ENCODE measurements at places on chromosomes 6 and 20.

DNA sequence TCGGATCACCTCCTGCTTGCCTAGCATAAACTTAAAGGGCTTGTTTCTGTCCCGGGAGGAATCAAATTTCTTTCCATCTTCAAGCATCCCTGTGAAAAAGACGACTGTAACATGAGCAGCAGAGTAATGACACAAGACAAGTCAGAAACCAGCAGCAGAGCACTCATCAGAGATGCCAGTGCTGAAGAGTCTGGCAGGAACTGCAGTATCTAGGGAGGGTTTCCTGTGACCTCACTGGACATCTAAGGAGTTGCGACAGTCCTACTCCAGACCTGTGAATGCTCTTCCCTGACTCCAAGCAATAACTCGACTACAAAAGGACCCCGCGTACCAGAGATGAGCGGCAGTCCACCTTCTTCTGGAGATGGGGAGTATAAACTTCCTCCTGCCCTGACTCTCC, 17.3 kb downstream of the FKBP1A start:
- DNase-seq = peak; percentile 52

- DNase-seq = no peak
Observed at GRCh38 chr6:44825273-44825672, 437.8 kb downstream of the CDC5L start.

- peak; percentile 9 for DNase-seq
Observed at GRCh38 chr6:19988555-19988954, 151.4 kb downstream of the ID4 start.

DNA sequence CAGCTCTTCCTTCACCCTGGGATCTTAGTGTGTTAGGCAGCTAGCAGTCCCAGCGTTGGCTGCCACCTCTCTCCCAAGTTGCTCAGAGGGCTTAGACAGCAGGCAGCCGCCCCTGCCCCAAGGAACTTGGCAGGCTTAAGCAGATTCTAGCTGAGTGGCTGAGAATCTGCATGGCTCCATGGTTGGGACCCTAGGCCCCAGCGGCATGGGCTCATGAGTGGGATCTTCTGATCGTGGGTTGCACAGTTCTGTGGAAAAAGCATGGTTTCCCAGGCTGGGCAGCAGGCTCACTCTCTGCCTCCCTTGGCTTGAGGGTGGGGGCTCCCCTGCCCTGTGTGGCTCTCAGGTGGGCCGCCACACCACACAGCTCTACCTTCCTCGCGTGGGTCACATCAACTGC, 1624.9 kb downstream of the GRIK2 start:
- DNase-seq = no peak

DNA sequence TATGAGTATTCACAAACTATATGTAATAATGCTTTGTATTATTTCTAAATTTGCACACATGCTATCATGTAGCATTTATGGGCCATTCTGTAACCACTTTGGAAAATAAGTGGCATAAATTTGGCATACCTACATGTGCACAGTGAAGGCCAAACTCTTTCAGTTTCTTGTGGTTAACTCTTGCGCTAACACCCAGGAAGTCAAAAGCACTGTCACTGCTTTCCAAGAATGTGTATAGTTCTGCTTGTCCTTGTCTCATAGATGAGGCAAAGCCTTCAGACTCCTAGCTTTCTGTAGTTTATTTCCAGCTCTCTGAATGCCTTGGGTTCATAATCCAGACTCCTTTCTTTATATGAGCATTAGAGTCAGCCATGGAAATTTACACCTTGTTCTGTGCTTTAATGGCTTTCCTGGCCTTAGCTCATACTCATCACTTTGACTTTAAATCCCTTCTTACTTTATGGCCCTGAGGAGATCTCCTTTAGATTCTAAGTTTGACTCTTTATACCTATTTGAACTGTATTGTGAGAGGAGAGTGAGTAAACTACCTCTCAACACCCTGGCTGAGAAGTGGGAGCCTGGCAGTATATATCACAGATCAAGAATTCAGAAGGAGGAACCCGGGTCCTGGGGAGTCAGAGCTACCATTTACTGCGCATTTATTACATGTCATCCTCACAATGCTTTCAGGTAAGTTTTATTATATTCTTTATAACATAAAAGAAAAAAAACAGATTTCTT, 949 bp upstream of the SLC17A3 start:
- no peak for DNase-seq

GRCh38 chr20:62874964-62875344, 13.3 kb upstream of the TCFL5 start:
- no peak for DNase-seq

DNA sequence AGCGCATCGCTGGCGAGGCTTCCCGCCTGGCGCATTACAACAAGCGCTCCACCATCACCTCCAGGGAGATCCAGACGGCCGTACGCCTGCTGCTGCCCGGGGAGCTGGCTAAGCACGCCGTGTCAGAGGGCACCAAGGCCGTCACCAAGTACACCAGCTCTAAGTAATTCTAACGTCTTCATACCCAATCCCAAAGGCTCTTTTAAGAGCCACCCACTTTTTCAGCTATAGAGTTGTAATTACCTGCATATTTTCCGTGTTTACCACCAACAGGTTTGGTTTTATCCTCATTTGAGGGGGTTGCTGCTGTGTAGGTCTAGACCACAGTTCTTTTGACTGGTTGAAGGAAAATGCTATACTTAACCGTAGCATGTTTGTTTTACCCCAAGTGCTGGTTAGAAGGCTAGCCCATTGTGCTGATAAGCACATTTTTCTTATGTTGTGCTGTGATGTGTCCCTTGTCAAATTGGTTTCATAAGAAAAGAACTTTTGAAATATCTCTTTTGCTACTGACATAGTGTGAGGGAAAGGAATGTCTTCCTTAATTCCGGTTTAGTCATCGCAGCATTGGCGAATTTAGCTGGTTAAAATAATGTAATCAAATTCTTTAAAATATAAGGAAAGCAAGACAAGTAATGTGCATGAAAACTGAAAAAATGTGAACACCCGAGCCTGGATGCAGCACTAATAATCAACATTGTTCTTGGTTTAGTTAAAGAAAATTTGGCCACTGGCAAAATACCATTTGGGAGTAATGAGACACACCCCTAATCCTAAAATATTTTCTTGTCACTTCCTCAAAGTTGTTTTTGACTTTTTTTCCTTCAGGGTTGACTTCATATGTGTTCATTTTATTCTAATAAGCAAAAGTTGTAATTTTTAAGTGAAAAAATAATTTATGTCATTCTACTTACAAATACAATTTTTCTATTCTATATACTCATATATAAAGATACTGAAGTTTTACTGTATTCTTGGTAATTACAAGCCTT, 112.8 kb downstream of the HFE start:
- no peak for DNase-seq

GRCh38 chr6:55713436-55713835, 134.4 kb upstream of the HMGCLL1 start:
- no peak for DNase-seq

- DNase-seq = no peak
Observed at GRCh38 chr6:33757906-33758305, 11.2 kb upstream of the IP6K3 start.

GRCh38 chr20:5885866-5886265, 64.5 kb downstream of the TRMT6 start:
- no peak for DNase-seq

- no peak for DNase-seq
Observed at GRCh38 chr20:49569411-49570115, 1.6 kb upstream of the PTGIS start.

DNA sequence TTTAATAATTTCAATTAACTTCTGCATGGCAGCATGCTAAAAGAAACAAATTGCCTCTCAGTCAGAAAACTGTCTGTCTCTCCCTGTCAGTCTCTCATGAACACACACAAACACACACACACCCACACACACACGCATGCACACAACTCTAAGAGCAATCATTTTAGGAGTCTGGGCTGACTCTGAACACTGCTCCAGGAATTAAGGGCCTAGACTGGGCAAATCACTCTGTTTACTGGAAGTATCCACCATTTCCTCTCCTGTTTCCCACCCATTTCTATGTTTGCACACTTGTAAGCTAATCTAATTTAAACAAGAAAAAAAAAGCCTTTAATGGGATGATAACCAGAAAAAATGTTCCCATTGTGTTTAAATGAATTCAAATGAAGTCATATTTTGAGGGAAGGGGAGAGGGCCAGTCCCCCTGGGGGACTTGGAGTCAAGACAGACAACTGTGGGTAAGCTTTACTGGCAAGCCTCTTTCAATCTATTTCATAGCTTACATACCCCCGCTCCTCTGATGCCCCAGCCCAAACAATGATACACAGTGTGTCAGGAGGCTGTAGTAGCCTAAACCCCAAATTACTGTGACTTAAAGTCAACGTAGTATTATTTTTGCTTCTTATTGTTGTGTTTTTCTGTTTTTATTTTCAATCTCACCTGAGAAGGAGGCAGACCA, 447.8 kb upstream of the FLRT3 start:
- no peak for DNase-seq

DNA sequence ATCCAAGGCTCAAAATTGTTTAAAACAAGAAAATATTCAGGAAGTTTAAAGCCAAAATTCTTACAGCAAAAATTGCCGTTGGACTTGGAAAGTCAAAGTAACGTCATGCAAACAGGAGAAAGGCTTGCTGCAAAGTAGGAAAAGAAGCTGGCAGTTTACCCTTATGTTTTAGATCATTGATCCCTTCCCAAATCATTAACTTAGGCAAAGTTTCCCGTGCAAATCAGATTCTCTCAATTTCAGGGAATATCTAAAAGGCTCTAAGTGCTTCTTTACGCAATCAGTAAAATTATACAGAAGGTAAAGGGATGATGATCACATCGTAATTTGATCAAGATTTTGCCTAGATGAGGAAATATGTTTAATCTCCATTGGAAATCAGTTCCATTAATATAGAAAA, 197.5 kb downstream of the ALDH8A1 start:
- DNase-seq = no peak
